ENCODE measurements at places on chromosomes 2 and 18.

- no peak for DNase-seq
Observed at GRCh38 chr18:61132031-61132430, 201.2 kb upstream of the CDH20 start.

DNA sequence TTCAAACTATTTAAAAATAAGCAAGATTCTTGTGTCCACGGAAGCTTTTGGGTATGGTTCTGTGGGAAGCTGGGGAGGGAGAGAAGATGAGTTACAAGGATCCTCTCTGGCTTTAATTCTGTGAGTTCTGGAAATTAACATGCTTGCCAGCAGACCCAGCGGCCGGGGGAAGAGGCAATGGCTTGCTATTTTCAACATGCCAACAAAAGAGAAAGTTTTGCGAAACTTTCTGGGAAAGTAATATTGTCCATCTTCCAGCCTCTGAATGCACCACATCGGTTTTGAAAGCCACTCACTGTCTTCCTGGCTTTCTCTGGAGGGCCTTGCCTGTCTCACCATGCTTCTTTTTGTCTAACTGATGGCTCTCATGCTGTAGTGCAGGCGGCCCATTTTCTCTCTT, 85.7 kb downstream of the EN1 start:
- DNase-seq = no peak

DNA sequence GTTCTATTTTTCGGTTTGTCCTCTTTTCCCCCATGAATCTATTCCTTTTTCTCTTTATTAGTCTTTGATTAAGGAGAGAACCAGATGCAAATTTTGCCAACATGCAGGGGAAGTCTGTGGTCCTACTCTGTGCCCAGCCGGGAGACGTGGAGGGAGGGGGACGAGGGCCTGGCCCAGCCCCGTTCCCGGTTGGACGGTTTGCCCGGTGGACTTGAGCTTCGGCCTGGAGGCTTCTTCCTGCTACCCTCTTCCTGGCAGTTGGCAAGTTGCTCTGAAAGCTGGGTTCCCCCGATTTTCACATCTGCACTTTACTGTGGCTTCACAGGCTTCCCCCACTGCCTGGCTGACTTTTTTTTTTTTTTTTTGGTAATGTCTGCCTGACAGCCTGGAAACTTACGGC, 39.3 kb upstream of the GBX2 start:
- DNase-seq = no peak

- DNase-seq = no peak
Observed at GRCh38 chr18:76394780-76395476, 100.1 kb downstream of the ZNF516 start.

- no peak for DNase-seq
Observed at GRCh38 chr2:124879640-124880039, 854.6 kb downstream of the CNTNAP5 start.

DNA sequence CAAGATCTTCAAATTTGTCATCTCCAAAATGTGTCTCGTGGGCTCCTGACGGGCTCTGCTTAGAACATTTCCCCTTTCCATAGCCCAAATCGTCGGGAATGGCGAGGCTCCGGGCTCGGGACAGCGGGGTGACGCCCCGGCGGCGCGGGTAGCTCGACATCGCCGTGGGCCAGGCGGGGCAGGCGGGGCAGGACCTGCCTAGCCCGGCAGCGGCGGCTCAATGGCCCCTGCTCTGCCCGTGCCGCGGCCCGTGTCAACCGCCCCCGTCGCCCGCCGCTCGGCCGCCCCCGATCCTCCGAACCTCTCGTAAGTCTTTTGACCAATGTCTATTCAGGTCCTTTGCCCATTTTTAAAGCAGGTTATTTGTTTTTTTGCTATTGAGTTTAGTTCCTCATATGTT, 111.2 kb downstream of the PMAIP1 start:
- DNase-seq = no peak

DNA sequence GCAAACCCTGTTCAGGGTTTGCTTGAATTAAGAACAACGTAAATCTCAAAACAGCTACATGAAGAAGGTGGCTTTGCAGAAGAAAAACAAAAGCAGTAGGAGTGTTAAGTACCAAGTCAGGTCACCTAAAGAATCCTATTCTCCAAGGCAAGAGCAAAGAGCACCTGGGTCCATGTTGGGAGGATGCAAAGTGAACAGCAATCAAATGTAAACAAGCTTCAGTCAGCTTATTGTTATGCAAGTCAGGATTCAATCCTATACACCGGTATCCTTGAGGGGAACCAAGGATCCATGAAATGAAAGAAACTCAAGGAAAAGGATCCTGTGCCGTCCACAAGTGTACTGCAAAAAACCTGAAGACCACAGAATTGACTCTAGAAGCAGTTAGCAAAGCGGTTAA, 261.0 kb upstream of the DDX18 start:
- DNase-seq = no peak

- DNase-seq = no peak
Observed at GRCh38 chr2:215904101-215904500, 109.2 kb downstream of the MREG start.

- DNase-seq = no peak
Observed at GRCh38 chr2:164664070-164664469, 42.8 kb upstream of the GRB14 start.

GRCh38 chr18:5872886-5873285, 22.4 kb downstream of the TMEM200C start:
- DNase-seq = no peak

- DNase-seq = no peak
Observed at GRCh38 chr2:134197445-134197844, 56.4 kb upstream of the MGAT5 start.

- DNase-seq = no peak
Observed at GRCh38 chr2:68108120-68108519, 45.3 kb upstream of the C1D start.

DNA sequence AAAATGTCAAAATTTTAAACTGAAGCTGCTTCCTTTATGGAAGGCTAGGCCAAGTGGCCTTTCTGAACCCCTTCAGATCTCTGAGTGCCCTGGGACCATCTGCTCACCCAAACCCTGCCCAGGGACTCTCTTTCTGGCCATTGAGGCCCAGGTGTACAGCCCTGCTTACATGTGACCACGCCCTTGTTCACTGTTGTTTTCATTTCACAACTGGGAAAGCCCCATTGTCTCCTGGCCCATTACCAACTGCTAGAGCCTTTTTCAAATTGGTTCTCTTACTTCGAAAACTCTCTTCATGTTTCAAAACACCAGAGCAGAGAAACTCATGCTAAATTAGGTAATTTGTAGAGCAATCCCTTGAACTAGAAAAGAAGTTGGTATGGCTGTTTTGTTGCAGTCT, 219.5 kb upstream of the TANK start:
- DNase-seq = peak; percentile 21

- no peak for DNase-seq
Observed at GRCh38 chr2:5339473-5339872, 352.7 kb upstream of the SOX11 start.

DNA sequence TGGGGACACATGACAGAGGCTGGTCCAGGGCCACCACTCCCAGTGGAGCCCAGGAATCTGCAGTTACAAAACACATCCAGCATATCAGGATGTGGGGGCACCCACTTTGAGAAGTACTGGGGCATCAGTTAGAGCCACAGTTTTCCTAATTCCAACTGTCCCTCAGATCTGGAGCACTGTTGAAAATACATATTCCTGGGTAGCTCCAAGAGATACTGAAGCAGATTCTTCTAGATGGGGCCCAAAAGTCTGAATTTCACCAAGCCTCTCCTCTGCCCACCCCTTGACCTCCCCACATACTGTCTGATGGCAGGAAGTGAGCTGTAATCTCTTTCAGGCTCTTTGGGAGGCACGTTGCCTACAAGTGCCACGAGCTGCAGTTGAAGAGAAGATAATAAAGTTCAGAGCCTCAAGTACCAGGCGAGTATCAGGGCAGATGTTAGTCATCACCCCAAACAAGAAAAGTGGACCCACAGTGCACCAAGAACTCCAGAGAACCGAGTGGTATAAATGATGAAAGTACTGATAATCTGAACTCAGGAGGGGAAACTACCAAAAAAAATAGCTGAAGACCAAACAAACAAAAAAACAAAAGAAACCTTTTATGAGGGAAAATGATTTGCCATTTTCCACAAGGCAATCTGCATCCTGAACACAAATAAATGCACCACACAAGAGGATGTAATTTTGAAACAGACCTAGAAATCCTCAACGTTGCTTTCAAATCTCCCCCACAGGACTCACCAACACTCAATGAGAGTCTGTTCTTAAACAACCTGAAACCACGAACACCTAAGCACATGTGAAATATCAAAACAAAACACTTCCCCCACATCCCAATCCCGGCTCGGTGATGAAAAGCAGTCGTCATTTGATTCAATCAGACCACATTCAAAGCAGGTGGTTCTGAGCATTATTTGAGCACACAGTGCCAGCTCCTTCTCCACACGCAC, 98.7 kb downstream of the TCF4 start:
- peak; percentile 76 for DNase-seq

DNA sequence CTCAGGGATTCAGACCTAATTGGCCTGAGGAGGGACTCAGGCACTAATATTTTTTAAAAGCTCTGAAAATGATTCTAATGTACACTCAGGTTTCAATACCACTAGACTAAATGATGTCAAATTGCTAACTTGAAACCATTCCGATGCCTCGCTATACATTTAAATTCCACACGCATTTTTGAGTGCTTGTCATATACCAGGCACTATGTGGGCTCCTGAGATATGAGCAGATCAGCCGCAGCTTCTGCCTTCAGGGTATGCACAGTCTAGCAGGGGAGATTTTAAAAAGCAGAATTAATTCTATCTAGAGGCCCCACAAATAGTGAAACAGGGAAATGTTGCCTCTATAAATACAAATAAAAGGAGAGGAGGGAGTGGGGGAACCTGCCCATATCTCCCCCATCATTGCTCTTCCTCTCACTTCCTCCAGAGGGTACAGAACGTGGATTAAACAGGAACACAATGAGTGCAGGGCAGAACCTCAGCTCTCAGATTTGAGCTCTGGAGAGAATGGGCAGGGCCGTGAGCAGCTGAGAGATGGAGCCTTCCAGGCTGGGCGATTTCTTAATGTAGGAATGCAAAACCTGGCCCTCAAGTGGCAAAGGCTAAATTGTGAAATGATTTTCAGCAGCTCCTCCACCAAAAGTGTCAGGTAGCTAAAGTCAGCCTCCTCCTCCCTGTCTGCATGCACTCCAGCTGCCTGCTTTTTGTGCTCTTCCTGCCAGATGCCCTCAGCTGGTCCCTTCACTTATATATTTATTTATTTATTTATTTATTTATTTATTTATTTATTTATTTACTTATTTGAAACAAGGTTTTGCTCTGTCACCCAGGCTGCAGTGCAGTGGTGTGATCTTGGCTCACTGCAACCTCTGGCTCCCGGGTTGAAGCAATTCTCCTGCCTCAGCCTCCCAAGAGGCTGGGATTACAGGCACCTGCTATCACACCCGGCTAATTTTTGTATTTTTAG, 24.6 kb upstream of the LBH start:
- DNase-seq = no peak

DNA sequence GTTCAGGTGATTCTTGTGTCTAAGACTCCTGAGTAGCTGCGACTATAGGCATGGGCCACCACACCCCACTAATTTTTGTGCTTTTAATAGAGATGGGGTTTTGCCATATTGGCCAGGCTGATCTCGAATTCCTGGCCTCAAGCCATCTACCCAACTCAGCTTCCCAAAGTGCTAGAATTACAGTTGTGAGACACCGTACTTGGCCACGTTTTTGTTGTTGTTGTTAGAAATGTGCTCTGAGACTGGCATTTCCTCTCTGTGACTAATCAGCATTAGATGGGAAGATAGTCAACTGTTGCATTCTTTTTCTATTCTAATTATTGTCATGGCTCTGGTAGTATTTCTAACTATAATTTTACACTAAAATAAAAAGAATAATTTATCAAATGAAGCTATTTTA, 191.7 kb downstream of the CAMKMT start:
- no peak for DNase-seq

DNA sequence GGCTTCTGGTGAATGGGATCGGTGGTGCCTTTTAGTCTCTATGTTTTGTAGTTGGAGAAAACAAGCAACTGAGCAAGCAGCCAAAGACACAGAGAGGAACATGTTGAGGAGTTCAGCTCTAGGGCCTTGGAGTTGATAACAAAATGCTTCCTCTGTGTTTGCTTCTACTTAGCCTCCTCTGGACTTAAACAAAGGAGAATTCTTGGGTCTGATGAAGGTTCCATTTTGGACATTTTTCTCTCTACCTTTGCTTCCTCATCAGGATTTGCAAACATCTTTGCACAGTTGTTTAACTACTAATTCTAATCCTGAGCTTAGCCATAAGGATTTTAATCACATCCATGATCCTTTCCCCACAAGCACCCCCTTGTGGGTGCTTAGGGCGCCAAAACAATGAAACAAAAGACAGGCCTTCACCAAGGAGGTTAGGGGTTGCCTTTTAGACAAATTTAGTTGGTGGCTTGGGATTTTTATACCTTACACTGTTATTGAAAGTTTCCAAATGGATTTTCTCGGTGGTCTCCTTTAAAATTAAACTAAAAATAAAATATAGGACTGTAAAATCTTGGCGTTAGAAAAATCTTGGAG, 148.5 kb upstream of the SATB2 start:
- DNase-seq = no peak

GRCh38 chr2:213266421-213266820, 17.8 kb upstream of the SPAG16 start:
- no peak for DNase-seq

GRCh38 chr2:9668687-9669345, 38.0 kb upstream of the YWHAQ start:
- DNase-seq = no peak

GRCh38 chr2:149064856-149065630, 26.5 kb downstream of the LYPD6B start:
- DNase-seq = no peak

GRCh38 chr2:71512386-71512785, 59.0 kb downstream of the DYSF start:
- no peak for DNase-seq

DNA sequence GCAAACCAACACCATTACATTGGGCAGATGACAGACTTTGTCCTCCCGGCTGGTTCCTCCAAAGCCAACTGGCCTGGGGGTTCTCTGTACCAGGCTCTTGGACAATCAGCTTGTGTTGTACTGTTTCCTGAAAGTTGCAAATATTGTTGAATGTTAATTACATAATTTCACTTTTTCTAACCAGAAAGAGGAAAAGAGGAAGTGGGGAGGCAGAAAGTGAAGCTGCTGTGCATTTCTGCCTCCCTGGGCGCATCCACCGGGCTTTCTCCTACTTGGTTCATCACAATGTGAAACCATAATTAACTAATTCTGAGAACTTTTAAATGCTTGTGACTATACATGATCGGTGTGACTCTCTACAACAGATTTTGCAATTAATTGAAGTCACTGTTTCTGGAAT, 10.1 kb downstream of the TWIST2 start:
- no peak for DNase-seq

DNA sequence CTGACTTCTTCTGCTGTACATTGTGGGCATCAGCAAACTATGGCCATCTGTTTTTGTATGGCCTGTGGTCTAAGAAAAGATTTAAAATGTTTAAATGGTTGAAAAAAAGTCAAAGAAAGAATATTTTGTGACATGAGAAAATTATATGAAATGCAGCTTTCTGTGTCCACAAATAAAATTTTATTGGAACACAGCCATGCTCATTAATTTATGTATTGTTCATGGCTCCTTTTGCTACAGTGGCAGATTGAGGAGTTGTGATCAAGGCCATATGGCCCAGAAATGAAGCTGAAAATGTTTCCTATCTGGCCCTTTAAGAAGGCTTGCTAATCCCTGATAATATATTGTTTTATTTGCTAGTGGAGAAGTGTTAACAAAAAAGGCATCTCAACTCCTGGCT, 162.0 kb downstream of the SLC4A3 start:
- no peak for DNase-seq
